ENCODE measurements at places on chromosomes 13 and 19. TPM values are rescaled to one million over a fixed set of nuclear protein-coding genes. Genes with fewer than 3 reads are reported as not detected.

STAP2 gene
- total RNA-seq, result 14.2 TPM

TTC9B gene
- not detected for total RNA-seq

HIPK4 gene
- total RNA-seq, result 0.15 TPM

ZNF613 gene
- 7.9 TPM for total RNA-seq

NANOS3 gene
- not detected for total RNA-seq

All from H7 (cell line).